MCF 10A (cell line): ENCODE measurements at places on chromosomes 4 and X. TPM values are rescaled to one million over a fixed set of nuclear protein-coding genes. Genes with fewer than 3 reads are reported as not detected.

The STPG2 gene
- 0.22 and 0.61 TPM in 2 replicates for total RNA-seq

The PAGE5 gene
- not detected in 2 replicates for total RNA-seq

The TADA2B gene
- 29.5 and 31.8 TPM in 2 replicates for total RNA-seq

GRCh38 chrX:23662187-23662586 is 5.1 kb upstream of the PRDX4 start:
- no peak for DNase-seq

DNA sequence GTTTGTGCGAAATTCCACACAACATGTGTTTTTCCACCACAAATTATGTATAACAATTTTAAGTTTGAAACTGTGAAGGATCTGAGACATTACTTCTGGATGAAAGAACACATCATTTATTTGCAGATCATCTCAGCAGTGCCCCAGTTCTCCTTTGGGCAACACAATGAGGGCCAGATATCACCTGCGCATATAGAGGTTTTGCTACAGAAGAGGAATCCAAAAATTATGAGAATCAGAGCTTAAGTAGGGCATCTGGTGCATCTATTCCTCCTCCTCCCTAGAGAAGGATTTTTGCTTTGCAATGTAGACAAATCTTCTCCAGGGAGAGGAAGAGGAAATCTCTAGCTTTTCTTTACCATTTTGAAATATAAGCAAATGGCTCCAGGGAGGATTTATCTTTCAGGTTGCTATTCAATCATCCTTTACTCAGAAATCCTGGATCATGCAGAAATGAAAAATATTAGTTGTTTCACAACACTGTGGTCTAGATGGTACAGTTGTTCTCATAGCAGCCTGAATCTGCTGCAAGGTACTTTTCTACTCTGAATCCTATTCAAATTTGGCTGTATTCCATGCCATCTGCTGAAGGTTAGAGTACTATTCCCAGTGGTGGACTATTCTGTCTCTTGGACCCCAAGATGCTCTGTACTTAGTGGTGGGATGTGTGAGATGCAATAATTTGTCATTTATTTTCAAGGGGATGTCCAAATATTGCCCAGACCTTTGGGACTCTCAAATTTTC is 132.1 kb downstream of the SNCA start:
- no peak for DNase-seq

DNA sequence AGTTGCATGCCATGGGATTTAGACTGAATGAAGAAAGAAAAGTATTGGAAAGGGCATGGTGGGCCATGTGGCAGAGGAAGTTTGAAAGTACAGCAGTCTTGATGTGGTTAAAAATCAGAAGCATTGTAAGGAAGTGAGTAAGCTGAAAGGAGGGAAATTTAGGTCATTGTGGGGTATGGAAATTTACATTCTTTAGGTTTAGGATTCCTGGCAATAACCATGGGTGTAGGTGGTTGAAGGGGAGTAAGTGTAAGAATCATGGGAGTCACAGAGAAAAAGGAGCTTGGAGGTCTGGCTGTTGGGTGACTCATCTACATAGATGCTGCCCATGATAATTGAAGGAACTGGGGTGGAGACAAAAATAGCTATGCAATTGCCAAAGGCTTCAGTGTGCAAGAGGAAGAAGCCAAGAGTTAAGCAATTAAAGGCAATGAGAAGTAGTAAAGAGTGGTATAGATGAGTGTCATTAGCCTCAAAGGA is 243.8 kb upstream of the LDB2 start:
- DNase-seq: peak; percentile 76
